ENCODE measurements at places on chromosomes 3 and 15. TPM values are rescaled to one million over a fixed set of nuclear protein-coding genes. Genes with fewer than 3 reads are reported as not detected.

Gene ARNT2
- total RNA-seq: 26.3 TPM

Gene KLHL40
- total RNA-seq: 67.1 TPM

Gene SLC2A2
- not detected for total RNA-seq

Gene RASGRP1
- 0.27 TPM for total RNA-seq

DNA sequence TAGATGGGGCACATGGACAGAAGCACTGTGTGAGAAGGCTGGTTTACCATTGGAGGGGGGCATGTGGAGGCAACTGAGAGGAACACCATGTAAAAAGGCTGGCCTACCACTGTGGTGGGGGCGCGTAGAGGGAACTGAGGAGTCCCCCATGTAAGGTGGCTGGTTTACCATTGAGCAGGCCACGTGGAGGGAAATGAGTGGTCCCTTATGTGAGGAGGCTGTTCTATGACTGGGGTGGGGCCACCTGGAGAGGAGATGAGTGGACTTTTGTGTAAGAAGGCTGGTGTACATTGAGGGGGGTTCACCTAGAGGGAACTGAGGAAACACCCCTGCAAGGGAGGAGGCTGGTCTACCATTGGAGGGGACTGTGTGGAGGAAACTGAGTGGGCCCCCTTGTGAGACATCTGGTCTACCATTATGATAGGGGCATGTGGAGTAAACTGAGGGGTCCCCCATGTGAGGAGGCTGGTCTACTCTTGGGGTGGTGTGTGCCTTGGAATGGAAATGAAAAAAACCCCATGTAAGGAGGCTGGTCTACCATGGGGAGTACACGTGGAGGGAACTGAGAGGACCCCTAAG is 156.9 kb downstream of the FBLN2 start:
- no peak for DNase-seq

DNA sequence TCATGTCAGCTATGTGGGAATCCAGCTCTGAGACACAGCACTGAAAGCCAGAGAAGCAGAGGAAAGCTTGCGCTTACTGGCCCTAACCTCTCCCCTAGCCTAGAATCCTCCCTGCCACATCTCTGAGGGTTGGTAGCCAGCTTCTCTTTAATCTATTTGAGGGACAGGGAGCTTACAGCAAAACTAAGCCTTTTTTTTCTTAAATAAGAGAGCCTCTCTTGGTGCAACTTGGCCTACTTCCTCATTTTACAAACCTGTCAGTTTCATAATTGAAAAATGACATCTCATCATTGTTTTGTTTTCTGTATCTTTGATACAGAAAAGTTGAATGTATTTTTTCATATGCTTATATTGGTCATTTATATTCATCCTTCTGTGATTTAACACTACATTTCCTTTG is 193.9 kb downstream of the ZNF621 start:
- no peak for DNase-seq

DNA sequence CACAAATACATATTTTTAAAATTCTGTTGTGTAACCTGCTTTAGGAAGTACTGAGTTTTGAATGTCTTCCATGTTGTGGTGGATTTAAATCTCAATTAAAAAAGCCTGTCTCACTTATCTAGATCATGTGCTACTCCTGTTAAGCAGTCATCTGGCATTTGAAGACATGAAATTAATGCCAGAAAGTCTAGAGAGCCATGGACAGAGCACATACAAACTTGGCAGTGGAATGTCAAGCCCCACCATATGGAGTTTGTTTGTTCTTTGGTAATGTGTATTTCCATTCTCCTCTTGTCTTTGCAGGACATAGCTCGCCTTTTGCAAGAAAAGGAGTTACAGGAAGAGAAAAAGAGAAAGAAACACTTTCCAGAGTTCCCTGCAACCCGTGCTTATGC is 39.3 kb upstream of the UTS2B start:
- DNase-seq: no peak

DNA sequence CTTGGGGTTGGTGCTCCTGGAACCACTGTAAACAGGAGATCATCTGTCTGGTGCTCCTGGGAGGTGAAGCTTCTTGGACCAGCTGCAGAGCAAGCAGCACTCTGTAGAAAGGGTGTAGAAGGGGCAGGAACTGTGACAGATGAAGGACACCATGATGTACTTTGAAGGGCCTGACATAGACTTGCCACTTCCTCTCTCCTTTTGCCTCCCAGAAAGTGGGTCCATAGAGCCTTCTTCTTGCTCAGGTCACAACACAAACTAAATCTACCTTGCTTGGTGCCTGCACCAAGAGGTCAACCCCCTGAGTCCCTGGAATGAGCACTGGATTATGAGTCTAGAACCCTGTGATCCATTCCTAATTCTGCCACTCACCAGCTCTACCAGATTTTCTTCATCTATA is 176.1 kb upstream of the HES1 start:
- DNase-seq: no peak

DNA sequence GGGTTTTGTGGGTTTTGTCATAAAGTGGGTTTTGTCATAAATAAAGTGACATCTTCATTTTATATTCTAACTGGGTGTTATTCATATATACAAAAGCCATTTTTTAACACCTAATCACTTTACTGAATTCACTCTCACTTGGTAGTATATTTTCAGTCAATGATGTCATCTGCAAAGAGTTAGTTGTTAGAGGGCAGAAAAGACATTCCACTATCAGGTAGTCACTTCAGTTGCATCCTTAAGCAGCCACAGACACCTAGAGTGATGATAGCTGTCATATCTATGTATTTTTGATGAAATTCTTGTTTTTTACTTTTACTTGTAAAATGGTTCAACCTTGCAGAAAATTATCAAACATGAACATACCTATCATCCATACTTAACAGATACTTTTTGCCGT is 89.0 kb downstream of the DHX36 start:
- DNase-seq: peak; percentile 4

DNA sequence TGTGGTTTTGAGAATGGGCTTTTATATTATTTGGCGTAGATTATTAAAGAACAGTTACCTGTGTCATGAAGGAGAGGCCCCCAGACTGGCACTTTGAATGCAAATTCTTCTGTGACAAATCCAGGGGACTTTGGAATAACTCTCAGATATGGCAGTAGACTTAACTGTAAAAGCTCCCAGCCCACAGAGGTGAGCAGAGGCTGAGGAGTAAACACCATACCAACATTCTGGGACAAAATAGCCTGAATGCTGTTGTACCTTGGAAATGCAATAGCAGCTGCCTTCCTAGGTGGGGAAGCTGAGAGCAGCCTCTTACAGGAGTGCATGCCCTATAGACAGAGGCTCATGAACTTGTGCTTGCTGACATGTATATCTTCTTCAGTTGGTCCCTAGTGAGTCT is 187.6 kb upstream of the CTDSPL start:
- DNase-seq: no peak

DNA sequence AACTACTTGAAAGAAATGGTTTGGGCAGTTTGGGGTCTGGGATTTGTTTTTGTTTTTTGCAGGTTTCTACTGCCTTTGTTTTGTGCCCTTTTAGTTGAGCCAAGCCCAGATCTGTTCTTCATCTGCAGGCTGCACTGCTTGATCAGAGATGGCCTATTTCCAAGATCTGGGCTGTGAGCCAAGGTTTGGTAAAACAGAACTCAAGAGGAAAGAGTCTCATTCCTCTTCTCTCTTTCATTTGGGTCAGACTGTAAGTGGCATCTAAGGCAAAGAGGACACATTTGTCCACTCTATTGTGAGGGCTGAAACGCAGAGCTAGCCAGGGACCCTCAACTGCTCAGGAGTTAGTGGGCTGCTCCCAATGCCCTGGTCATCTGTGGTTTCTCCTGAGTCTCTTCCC is 104.4 kb upstream of the UBE3A start:
- DNase-seq: peak; percentile 90

DNA sequence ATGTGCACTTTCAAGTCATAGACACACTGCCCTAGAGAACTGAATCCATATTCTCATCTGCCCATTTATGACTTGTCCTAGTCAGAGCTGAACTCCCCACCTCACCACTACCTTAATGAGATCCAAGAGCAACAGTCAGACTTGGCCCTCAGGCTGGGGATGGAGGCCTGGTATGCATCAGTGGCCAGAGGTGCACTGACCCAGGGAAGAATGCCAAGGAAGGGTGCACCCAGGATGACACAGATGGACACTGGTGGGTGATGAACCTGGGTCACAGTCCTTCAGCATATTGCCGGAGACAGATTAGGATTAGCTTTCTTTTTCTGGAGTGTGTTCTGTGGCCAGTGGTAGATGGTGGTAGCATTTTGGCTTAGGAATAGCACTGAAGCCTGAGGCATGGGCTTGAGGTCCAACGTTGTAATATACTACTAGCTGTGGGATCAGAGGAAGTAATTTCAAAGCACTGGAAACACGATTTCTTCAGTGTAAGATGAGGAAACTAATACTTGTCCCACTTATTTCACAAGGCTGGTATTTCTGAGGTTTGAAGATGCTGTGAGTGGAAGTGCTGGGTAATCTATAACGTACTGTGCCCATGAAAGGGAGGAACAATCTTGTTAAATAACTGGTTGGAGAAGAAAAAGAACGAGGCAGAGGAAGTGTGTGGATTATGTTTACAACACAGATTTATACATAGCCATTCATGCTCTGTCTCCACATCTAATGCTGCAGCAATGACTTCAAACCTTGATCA is 265.0 kb downstream of the THRB start:
- DNase-seq: no peak

DNA sequence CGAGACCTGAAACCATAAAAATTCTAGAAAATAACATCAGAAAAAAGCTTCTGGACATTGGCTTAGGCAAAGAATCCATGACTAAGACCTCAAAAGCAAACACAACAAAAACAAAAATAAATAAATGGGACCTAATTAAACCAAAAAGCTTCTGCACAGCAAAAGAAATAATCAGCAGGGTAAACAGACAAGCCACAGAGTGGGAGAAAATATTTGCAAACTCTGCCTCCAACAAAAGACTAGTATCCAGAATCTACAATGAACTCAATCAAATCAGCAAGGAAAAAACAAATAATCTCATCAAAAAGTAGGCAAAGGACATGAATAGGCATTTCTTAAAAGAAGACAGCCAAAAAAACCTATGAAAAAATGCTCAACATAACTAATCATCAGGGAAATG is 59.6 kb downstream of the DNAH12 start:
- DNase-seq: no peak

DNA sequence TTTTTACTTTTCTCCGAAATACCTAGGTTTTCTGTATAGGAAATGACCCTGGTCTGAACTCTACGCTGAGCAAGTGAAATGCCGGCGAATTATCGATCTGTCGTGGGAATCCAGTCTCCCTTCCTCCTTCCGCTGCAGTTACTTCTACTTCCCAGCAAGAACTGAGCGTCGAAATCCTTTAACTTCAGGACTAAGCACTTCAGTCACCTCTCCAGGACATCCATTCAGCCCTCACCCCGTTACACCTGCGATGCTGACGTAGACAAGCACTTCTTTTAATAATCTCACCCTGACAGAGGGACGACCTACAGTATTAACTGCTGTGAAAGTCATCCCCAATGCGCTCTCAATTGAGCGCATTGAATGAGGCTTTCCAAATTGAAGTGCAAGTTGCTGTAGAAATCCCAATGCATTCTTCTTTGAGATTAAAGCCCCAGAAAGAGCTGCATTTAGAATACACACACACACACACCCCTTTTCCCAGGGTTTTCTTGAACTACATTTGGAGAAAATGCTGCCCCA is 1.3 kb downstream of the TOP2B start:
- DNase-seq: peak; percentile 17

- DNase-seq: no peak
These were observed 245.1 kb downstream of the PCCB start for GRCh38 chr3:136495213-136495612.

Data from myocyte (in vitro differentiated cells).